ENCODE measurements at places on chromosomes 5 and 9.

- DNase-seq = no peak
These were observed 111.5 kb downstream of the SCAMP1 start for GRCh38 chr5:78471896-78472295.

DNA sequence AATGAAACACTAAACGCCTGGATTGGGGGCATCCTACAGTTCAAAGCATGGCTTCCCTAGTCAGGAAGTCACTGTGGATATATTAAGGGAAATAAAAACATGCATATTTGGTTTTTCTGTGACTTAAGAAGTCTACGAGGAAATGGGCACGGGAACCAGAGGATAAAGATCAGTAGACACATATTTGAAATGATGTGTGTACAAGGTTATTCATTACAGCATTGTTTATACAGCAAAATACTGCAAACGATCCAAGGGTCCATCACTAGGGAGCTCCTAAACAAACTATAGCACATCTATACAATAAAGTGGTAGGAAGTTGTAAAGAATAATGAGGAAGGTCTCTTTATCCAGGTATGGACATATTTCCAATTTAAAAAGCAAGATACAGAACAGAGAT, 71.8 kb downstream of the EFNA5 start:
- no peak for DNase-seq

GRCh38 chr5:80057921-80058320, 22.8 kb downstream of the THBS4 start:
- no peak for DNase-seq

GRCh38 chr9:111548623-111549022, 23.6 kb downstream of the ZNF483 start:
- no peak for DNase-seq

- no peak for DNase-seq
These were observed 37.9 kb upstream of the LHX2 start for GRCh38 chr9:123973590-123974223.

Measured in stimulated activated CD8-positive, alpha-beta memory T cell treated with anti-CD3 and anti-CD28 coated beads, Interleukin-7, amount 100 ng/mL, for 48 hours (primary cell).